ENCODE measurements at places on chromosomes 4 and X.

DNA sequence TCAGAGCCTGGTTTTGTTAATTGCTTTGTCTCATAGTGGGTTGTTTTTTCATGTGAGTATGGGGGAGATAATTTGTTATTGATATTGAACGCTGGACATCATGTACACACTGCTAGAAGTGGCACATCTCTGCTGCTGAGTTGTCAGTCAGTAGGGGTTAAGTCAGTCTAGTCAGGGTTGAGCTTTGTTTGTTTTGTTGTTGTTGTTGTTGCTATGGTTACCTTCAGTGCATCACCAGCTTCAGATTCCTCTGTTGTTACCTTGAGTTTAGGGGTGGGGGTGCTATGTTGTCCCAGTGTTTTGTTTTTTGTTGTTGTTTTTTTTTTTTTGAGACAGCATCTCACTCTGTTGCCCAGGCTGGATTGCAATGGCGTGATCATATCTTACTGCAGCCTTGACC, 9.9 kb downstream of the YIPF6 start:
- H3K27me3 ChIP-seq, result no peaks in the 10 kb centered on the region
- H3K27ac ChIP-seq, result no peak overlapping the region
- no peak for DNase-seq
- H3K4me1 ChIP-seq, result no peaks in the 10 kb centered on the region

DNA sequence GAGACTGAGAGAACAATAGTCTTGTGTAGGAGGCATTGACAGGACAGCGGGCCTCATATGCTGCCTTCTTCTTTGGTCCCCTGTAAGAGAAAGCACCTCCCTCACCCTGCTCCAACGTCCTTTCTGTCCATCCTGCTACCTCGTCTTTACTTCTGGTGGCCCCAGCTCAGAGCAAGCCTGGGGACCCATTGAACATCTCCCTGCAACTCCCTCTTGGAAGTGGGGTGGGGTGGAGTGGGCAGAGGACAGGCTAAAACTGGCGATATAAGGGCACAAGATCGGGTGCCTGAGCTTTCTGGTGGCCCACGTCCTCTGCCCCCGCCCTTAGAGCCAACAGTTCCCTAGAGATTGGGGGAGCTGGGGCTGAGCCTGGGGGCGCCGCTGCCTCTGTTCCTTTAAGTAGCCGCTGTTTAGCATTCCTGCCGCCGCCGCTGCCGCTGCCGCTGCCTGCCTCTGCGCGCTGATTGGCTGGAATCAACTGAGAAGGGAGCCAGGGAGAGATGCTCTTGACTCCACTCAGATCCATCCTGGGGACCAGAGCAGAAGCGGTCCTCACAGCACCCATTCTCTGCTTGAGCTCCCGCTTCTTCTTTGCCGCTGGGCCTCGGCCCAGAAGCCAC, at the start of gene DLG3:
Gene DLG3 (plus strand): TSS at position 510 of the 620 bp plus-strand sequence. CDS start 367 bp downstream, outside the sequence.
- H3K4me1 ChIP-seq, result no peaks in the 10 kb centered on the region
- H3K4me3 ChIP-seq, result no peak within 1 kb of the TSS
- DNase-seq, result no peak
- H3K27ac ChIP-seq, result no peak within 1 kb of the TSS
- no peaks in the 10 kb centered on the region for H3K36me3 ChIP-seq
- peaks cover 27% of the 10 kb centered on the region for H3K27me3 ChIP-seq

DNA sequence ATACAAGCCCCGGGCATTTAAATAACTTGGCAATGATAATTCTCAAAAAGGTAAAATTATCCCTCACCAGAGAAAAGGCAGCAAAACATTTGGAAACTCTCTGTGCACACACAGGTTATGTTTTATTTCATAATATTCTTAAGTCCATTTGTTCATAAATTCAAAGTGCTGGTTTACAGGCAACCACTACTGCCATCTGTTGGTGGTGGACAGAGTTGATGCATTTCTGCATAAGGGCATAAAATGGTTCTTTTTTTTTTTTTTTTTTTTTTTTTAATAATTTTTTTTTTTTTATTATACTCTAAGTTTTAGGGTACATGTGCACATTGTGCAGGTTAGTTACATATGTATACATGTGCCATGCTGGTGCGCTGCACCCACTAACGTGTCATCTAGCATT, 31.5 kb upstream of the IL21 start:
- no peaks in the 10 kb centered on the region for H3K4me1 ChIP-seq
- H3K27me3 ChIP-seq, result no peaks in the 10 kb centered on the region
- no peak overlapping the region for H3K27ac ChIP-seq
- no peaks in the 10 kb centered on the region for H3K36me3 ChIP-seq

DNA sequence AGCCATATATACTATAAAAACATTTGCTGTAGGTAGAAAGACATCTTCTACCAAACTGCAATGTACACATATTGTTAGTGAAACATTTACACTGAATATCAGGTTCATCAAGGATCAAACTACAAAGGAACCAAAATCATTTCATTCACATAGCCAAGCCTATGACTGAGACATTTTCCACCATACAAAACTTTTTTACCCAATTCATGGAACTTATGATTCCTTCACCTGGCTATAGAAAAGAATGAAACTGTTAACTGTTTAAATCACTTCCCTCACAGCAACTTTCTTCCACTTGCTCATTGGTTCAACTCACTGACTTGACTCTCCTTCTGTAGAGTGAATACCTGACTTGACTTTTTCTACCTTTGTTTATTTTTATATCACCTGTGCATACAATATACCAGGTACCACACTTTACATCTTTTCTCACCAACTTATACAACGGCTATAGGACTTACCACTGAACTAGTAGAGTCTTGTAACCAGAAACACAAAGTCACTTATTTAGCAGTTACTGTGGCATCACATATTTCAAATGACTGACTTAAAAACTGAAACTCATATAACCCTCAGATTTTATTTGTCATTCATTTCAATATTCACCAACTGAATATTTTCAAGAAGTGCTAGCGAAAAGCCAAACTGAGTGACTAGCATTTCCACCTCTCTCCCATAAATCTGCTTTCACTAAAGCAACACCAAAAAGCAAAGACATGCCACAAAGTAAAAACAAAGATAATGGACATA, 30.9 kb downstream of the CAMK2D start:
- H3K4me1 ChIP-seq, result peaks cover 4% of the 10 kb centered on the region
- no peak for DNase-seq
- no peak overlapping the region for H3K4me3 ChIP-seq
- H3K27me3 ChIP-seq, result no peaks in the 10 kb centered on the region
- peaks cover 10% of the 10 kb centered on the region for H3K36me3 ChIP-seq
- H3K27ac ChIP-seq, result no peak overlapping the region
